ENCODE measurements at places on chromosomes 3 and 15.
A peak's percentile ranks its signal among the peaks of the same experiment; 100 is the strongest.

DNA sequence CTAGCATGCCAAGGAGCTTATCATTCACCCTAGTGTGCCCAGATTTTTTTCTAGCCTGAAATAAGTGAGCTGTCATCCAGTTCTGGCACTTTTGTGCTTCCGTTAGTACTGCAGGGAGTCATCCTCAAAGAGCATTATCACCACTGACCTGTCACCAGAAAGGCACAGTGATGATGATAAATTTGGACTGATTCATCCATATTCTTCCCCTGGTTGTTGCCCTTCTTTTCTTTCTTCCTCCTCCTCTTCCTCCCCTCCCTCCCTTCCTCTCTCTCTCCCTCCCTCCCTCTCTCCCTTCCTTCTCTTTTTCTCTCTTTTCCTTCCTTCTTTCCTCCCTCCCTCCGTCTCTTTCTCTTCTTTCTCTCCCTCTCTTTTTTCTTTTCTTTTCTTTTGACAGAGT is 21.3 kb downstream of the SLC35G2 start:
- no peak for DNase-seq

- DNase-seq: no peak
These were observed 31.8 kb downstream of the PCYT1A start for GRCh38 chr3:196255776-196256175.

- DNase-seq: no peak
These were observed 3.3 kb downstream of the ETV5 start for GRCh38 chr3:186105543-186105942.

DNA sequence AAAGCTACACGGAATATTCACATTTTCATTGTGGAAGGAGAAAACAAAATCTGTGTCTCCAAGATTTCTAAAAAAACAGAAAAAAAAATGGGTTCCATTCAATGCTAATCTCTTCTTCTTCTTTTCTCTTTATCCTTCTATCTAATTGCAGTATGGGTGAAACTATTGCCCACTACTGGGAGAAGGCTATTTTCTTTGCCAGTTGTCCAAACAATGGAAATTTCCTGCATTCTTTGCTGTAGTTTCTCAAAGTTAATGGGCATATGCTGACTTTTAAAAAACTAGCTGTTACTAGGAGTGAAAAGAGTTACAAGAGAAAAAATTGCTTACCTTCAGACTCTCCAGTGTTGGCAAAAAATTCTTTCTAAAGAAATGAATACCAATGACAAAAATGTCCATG is 179.3 kb upstream of the ANKRD28 start:
- DNase-seq: no peak

GRCh38 chr3:115148142-115148790 is 1.2 kb upstream of the ZBTB20 start:
- no peak for DNase-seq

DNA sequence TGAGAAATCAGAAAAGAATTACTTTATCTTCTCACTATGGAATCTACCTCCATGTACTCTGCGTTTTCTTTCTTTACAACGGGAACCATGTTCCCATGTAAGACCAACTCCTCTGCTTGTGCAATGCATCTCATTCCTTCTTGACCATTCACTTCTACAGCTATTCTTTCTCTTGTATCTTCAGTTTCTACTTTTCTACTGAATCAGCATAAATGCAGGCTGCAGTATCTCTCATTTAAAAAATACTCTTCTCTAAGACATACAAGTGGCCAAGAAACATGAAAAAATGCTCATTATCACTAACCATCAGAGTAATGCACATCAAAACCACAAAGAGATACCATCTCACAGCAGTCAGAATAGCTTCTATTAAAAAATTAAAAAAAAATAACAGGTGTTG is 74.1 kb upstream of the NANOGP8 start:
- DNase-seq: no peak

- no peak for DNase-seq
These were observed 59.2 kb upstream of the OSBPL11 start for GRCh38 chr3:125654526-125654925.

- no peak for DNase-seq
These were observed 38.8 kb upstream of the MLF1 start for GRCh38 chr3:158532099-158532734.

DNA sequence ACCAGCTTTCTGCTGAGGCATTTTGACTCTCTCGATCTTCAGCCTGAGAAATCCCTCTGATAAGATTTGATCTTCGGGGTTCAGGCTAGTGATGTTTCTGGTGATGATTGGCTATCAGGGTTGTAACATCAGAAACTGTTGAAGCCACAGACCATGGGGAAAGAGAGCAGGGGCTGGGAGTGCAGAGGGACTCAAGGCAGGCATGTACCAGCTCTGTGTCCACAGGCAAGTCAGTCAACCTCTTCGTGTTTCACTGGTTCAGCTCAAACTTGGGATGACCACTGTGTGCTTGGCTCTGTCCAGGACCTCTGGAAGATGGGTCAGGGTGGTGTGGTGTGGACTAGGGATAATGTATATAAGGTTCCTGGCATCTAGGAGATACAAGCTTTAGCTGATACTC is 116.5 kb downstream of the EEFSEC start:
- DNase-seq: no peak

GRCh38 chr3:131582438-131582837 is 79.7 kb upstream of the MRPL3 start:
- DNase-seq: no peak

- DNase-seq: no peak
These were observed 79.5 kb upstream of the UMPS start for GRCh38 chr3:124650798-124651197.

DNA sequence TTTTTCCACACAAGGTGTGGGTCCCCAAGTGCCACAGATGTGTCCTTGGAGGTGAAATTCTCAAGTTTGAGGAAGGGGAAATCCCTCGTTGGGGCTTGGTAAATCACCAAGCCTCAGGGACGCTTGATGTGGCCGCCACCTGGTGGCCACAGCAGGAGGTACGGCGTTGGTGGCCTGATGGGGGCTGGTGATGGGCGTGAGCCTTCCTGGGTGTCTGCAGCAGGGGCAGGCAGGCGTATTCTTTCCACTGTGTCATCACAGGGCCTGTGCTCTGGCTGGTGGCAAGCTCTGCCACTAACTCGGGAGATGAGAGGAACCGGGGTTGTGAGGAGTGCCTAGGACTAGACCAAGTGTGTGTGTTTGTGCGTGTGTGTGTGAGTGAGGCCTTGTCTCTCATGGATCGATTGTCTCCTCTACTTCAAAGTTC is 4.2 kb downstream of the ACOX2 start:
- DNase-seq: peak; percentile 73

- DNase-seq: no peak
These were observed 513 bp downstream of the VGLL4 start for GRCh38 chr3:11643201-11643603.

Data from GM18507 (cell line).